ENCODE measurements at places on chromosomes 7 and 10.
A peak's percentile ranks its signal among the peaks of the same experiment; 100 is the strongest.

DNA sequence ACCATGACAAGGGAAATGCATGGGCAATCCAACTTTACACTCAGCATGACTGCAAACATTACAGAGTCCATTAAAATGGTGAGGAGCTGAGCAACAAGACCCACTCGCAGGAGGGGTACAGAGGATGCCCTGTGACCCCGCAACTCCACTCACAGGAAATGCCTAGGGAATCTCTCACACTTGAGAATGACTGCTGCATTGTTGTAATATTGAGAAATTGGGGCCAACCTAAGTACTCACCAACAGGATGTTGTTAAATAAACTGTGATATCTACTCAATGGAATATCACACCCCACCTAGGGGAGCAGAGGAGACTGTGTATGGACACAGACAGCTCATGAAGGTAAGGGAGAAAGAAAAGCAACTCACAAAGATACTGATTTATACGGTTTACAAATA lies 53.4 kb upstream of the CAMK2B start:
- DNase-seq, result no peak

GRCh38 chr10:73865459-73866442 lies 8.6 kb downstream of the CAMK2G start:
- no peak for DNase-seq

- DNase-seq, result no peak
These were observed 24.5 kb downstream of the RAPGEF5 start for GRCh38 chr7:22332461-22332870.

DNA sequence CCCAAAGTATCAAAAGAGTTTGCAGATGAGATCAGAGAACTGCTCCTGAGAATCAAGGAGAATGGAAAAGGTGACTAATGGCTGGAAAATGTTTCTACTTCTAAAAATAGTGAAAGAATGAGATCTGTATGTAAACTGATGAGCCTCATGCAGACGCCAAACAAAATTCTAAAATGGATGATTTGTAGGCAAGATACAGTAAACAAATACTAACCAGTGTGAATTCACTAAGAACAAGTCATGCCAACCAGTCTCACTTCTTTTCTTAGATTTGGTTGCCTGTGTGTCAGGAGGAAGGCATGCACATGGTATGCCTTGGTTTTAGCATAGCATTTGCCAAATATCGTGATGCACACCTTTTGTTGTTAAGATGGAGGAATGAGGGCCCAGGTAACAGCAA lies 94.9 kb upstream of the PIK3CG start:
- DNase-seq, result no peak

DNA sequence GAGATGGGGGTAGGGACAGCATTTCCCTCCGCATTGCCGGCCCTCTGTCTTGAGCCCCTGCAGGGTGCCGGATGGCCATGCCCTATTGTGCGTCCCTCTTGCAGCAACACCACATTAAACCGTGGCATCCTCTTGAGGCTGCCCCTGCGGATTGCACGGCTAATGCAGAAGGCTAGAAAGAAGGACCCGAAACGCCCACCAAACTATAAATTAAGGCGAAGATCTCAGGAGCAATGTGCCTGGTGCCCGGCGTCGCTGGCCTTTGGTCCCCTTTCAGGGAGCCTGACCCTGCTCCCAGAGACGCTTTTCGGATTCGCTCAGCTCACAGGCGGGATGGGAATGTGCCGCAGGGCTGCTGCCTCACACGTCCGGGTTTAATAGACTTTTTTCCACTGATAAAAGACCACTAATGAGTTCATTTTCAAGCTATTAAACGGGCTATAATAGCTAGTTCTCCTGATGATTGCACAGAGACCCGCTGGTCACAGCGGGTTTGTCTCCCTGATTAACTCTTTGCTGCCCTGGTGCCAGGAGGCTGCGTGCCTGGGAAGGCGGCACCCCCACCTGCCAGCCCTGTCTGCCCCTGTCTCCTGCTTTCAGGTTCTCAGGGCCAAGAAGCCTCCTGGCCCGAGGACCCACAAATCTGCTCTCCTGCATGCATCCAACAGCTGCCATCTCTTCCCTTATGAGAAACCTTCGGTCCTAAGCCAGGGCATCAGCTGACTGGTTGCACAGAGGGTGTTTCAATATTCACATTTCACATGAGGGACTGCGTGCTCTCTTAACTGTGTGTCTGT lies 128.3 kb downstream of the ADARB2 start:
- no peak for DNase-seq

GRCh38 chr10:47042780-47043750 lies 131.8 kb downstream of the PTPN20 start:
- no peak for DNase-seq

DNA sequence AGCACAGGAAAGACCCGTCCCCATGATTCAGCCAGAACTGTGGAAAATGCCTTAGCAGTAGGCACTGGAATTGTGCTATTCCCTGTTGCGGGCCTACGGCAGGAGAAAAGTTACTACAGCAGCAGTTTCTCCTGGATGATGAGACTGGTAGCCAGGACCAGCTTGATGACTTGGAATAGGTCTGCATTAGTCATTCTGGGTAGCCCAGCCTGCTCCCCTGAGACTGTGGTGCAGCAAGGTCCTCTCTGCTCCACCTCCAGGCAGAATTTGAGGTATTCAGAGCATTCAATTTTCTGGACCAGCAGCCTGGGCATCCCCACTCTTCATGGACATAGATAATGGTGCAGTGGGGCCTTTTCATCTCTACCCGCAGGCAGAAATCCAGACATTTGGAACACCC lies 490.0 kb downstream of the SH2D4B start:
- DNase-seq, result no peak

- no peak for DNase-seq
These were observed 87.6 kb downstream of the HTR7 start for GRCh38 chr10:90769946-90770841.

DNA sequence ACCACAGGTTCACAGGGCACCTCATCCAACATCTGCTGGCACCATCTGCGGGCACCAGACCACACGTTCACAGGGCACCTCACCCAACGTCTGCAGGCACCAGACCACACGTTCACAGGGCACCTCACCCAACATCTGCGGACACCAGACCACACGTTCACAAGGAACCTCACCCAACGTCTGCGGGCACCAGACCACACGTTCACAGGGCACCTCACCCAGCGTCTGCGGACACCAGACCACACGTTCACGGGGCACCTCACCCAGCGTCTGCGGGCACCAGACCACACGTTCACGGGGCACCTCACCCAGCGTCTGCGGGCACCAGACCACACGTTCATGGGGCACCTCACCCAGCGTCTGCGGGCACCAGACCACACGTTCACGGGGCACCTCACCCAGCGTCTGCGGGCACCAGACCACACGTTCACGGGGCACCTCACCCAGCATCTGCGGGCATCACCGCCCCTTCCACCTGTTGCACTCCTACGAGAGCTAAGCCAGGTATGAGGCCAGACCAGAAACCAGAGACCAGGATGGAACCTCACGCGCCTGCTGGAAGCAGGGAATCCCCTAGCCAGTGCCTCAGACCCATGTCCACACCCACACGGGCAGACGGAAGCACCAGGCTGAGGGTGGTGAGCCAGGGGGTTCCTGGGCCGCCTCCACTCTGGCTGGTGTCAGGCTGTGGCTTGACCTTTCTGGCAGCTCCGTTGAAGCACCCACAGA lies 182.8 kb downstream of the MAD1L1 start:
- DNase-seq, result no peak

DNA sequence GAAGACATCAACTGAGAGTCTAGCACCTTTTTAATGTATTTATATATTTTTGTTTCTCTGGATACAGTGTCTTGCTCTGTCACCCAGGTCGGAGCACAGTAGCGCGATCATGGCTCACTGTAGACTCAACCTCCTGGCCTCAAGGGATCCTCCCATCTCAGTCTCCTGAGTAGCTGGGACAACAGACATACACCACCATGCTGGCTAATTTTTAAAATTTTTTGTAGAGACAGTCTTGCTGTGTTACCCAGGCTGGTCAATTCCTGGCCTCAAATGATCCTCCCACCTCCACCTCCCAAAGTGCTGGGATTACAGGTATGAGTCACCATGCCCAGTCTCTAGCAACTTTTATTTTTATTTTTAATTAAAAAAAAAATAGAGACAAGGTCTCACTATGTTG lies 51.4 kb upstream of the ANLN start:
- DNase-seq, result no peak

GRCh38 chr7:33720139-33720538 lies 185.2 kb upstream of the BMPER start:
- no peak for DNase-seq

- DNase-seq, result peak; percentile 12
These were observed 95.5 kb downstream of the CELF2 start for GRCh38 chr10:11113156-11113555.

- DNase-seq, result no peak
These were observed 507 bp downstream of the CCDC201 start for GRCh38 chr7:45872116-45873034.

- DNase-seq, result no peak
These were observed 56.9 kb downstream of the XPNPEP1 start for GRCh38 chr10:109866168-109866994.

DNA sequence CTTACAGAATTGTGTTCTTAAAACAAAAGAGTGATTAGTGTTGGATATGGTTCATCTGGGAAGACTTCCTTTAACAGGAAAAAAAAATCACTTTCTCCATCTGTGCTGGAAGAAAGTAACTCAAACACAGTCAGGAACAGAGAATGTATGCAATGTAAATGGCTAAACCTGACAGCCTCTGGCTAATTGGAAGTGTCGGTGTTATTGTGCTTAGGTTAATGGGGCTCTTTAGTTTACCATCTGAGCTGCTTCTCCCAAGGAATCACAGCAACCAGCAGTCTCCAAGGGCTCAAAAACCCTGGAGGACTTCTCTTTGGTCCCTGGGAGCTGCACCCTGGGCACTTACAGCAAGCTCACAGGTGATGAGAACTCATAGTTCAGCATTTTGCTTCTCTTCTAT lies 724.5 kb downstream of the LRMDA start:
- DNase-seq, result no peak

DNA sequence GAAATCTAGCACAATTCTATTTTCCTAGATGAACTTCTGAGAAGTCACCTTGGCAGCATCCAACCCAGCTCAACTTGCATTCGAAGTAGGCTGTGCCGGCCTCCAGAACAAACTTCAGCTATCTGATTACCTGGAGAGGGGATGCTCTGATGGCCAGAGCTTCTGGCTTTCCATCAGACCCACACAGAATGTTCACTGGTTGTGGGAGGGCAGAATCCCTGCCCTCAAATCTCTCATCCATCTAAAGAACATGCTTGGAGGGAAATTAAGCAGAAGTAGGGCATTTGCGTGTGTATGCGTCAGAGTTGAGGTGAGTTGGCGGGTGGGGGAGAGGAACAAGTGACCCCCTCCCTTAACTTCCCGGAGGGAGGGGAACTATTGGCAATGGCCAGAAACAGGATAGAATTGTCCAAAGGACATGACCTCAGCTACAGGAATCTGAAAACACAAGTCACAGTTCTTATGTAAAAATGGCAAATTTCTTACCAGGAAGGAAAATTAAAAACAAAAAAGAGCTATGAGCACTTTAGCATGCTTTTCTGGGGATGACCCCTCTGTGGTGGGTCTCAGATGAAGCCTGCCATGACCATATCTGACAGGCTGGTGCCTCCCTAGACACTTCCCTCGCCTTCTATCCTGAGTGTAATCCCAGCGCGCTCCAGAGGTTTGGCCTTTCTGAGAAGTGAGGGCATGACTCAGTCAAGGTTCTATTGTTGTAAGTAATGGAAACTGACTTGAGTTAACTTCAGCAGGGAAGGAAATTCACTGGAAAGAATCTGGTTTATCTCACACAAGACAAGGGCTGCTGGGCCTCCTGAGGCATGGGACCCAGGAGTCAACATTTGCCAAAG lies 278.8 kb downstream of the RPS24 start:
- no peak for DNase-seq

DNA sequence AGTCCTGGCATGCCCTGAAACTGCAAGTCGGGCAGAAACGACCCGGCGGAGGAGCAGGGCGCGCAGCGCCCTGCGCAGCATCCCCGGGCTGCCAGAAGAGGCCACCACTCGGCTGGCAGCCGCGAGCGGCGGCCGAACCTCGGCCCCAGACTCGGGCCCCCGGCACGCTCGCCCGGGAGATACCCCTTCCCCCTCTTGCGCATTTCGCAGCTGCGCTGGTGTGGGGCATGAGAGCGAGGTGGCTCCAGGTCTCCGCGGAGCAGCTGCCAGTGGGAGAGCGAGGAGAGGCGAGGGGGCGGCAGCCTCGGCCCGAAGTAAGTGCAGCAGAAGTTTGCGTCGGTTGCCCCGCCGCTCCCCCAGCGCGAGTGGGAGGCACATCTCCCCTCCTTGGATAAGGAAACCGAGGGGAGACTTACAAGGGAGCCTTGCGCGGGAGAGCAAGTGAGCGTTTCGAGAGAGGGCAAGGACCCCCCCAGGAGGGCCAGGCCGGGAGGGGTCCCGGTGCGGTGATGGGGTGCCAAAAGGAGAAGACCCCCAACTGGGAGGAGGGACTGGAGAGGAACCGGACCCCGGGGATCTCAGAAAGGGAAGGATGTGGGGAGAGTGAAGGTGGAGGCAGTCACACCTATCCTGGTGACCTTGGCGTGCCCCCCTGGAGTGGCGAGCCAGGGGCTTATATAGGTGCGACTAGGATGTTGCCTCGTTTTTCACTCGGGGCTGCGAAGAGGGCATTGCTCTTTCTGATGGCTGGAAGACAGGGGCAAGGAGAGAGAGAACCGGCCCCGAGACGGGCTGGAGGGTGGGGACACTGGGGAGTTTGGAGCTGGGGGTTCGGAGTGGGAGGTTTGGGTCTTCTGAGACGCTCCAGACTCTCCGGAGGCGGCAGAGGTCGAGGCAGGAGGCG lies 256.3 kb downstream of the OTUD1 start:
- DNase-seq, result no peak

DNA sequence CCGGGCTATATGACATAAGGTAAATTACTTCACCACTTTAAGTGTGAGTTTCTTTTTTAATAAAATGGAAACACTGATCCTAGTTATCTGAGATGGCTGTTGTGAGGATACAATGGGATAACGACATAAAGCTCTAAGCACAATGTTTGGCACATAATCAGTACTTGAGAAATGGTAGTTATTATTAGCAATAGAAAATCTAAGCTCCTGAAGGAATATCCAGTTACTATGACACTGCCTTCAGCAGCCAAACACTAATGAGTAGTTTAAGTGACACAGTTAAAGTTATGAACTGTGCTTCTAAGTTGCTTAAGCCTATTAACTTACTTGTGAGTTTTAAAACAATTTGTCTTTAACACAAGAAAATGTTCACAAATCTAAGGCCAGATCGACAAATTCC lies 96.8 kb downstream of the ELAPOR2 start:
- DNase-seq, result no peak

DNA sequence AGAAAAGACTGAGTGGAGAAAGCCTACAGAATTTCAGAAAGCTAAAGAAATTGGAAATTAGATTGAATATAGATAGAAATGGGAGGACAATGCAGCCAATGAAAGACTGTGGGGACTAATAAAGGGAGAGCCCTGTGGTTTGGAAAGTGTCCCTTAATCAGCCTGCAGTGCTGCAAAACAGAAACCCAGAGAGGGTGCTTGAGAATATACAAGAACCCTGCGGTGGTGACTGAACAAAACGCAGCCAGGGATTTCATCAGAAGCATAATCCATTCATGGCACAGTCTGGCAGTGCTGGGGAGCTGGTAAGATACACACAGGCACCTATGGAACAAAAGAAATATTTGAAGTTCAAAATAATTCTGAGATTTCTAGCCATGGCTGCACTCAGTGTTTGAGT lies 19.1 kb downstream of the CEP41 start:
- no peak for DNase-seq
